MV-4-11 (cell line): ENCODE measurements at places on chromosomes 6 and 20.

GRCh38 chr6:40710626-40711330 lies 123.6 kb upstream of the LRFN2 start:
- DNase-seq = no peak

DNA sequence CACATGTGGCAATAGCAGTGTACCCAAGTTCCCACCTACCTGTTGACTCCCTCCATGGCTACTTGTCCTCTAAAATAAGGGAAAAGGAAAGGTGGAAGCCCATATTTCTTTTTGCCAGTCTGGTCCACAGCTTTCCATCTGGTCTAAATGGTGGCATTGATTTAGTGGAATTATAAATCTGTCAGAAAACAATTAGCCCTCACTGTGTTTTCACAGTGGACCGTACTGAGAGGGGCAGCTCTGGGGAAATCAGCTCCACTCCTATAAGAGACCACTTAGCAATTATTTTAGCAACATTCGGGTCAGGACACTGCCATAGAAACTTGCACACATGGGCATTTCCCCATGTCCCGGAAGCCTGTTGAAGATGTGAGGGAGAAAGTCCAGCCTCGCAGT lies 653.4 kb upstream of the MARCKS start:
- no peak for DNase-seq

- no peak for DNase-seq
Observed at GRCh38 chr6:52420668-52421358, 671 bp downstream of the EFHC1 start.

DNA sequence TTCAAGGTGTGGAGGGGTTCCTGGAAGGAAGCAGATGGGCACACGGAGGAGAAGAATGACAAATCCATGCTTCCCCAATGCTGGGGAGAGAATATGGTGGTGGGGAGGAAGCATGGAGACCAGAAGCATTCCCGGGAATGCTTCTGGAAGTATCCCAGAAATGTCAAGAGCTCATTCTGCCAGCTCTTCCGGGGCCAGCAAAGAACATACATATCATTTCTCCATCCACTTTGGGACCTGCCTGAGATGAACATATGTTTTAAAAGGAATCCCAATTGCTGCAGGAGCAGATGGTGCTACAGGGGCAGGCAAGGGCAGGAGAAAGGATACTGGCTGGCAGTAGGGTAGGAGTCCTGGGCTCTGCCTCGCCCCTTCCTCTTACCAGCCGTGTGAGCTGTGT lies 37.9 kb upstream of the CCDC167 start:
- DNase-seq = no peak

DNA sequence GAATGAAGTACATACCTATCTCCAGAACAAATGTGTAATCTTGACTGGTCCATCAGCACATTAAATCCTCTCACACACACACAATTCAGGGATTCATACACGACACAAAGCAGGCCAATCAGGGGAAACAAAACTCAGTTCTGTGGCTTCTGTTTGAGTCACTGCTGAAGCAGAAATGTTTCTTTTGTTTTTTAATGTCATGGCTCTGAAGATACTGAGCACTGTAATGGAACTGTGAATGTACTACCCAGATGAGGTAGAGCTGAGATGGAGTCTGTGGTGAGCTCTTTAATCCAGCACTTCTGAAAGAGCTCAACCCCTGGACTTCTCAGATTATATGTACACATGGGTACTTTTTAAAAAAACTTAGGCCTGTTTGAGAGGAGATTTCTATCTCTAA lies 116.4 kb downstream of the THEMIS start:
- no peak for DNase-seq

GRCh38 chr6:156449128-156449527 lies 328.1 kb upstream of the ARID1B start:
- no peak for DNase-seq

DNA sequence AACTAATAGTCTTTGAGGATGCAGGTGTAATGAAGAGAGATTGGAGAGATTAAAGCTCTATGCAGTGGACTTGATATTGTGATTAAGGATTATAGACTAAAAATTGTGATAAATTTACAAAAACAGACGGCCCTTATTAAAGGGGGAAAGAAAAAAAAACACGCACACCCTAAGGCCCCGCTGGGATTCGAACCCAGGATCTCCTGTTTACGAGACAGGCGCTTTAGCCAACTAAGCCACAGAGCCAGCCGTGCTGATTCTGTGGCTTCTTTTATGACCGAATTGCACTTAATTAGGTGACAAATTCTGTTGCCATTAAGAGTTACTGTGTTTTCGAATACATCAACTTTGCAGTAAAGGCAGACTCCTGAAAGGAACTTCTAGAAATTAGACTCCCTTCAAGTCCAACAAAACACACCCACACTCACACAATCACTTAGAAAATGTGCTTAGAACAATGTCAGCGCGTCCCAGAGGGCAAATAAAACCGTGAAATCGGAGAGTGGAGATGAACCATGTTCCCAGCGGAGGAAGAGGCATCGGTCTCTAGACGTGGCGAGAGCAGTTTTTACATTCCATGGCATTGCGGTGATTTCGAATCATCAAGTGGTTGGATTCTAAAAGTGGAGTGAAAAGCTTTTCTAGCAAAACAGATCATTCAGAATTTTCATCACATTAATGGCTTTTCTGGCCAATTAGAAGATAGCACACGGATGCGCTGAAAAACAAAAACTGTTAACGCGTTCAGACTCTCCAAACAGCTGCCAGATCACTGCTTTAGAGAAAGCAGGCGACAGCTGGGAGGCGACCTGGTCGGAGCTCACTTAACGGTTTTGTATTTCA lies 122.6 kb downstream of the GPX5 start:
- DNase-seq = peak; percentile 71

DNA sequence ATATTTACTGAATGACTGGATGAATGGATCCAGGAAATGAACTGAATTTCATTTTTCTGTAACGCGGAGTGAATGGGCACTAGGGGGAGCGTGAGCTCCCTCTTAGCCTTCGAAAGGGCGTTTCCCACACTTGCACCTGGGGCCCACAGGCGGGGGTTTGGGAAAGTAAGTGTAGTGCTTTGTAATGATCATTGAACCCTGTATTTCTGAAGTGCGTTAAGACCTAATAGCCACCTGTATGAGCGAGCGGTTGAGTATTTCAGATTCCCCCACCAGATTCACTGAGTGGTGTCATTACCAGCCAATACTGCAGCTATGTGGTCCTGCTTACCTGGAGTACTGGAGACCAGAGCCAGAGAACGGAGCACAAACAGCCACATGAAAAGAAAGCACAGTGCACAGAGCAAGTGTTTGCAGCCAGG lies 10.5 kb downstream of the SYTL3 start:
- DNase-seq = peak; percentile 22

- DNase-seq = no peak
Observed at GRCh38 chr6:157498817-157499216, 117.8 kb downstream of the ZDHHC14 start.

- no peak for DNase-seq
Observed at GRCh38 chr20:49831022-49831769, 18.6 kb downstream of the SLC9A8 start.

DNA sequence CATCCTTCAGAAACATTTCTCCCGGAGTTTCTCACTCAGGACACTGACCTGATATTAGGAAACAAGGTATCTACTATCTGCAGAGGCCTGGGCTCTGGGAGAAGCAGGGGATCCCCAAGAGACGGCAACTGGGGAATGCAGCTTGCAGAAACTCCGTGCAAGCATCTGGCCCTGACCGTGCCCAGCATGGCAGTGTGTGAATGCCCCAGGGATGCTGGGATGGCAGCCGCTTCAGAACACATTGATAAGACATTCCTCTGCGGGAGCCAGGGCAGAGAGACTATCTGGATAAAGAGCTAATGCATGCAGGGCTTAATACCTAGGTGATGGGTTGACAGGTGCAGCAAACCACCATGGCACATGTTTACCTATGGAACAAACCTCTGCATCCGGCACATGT lies 55.4 kb downstream of the NFATC2 start:
- no peak for DNase-seq

GRCh38 chr20:59933849-59934585 lies 580 bp upstream of the SYCP2 start:
- DNase-seq = no peak

- DNase-seq = no peak
Observed at GRCh38 chr20:15188415-15188814, 851.0 kb upstream of the FLRT3 start.

DNA sequence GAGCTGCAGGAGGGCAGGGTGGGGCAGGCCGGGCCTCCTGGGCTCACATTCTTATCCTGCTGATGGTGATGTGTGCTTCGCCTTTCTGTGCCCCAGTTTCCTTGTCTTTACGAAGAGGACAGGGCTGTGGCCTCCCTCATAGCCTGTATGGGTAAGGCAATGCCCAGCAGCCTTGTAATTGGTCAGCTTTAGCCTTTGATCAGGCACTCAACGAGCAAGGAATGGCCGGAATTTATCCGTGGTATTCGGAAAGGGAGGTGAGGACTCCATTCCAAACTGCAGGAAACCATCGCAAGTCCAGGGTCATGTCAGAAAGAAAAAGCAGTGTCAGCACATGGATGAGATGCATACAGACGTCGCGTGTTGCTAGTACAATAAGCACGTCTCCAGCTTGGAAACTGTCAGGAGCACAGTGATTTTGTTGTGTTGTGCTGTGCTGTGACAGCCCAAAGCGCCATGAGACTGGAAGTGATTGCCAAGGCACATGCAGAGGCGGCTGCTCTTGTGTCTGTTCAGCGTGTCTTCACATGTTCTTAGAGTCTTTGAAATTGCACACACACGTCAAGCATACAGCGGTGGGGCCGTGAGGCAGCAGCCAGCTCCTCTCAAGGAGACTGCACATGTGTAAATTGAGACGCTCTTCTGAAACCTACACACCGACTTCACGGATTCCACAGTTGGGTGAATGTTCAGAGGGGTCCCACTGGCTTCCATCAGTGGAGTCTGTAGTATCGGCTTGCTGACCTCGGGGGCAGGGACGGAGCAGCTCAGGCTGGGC lies 6.2 kb downstream of the SS18L1 start:
- no peak for DNase-seq

DNA sequence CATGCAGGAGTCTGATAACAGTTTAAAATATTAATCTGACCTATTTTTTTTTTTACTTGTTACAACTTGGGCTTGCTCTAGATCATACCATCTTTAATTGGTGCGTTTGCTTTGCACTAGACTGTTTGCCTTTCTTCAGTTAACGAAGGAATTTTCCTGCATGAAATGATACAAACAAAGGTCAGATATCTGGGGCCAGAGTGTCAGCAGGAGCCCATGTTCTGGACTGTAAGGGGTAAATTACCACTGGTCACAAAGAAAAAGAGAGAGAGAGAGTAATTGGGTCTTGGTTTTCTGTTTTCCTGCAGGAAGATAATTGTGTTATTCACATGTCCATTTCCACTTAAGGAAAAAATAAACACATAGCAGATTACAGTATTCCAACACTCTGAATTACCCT lies 399.4 kb upstream of the MARCKS start:
- DNase-seq = no peak

DNA sequence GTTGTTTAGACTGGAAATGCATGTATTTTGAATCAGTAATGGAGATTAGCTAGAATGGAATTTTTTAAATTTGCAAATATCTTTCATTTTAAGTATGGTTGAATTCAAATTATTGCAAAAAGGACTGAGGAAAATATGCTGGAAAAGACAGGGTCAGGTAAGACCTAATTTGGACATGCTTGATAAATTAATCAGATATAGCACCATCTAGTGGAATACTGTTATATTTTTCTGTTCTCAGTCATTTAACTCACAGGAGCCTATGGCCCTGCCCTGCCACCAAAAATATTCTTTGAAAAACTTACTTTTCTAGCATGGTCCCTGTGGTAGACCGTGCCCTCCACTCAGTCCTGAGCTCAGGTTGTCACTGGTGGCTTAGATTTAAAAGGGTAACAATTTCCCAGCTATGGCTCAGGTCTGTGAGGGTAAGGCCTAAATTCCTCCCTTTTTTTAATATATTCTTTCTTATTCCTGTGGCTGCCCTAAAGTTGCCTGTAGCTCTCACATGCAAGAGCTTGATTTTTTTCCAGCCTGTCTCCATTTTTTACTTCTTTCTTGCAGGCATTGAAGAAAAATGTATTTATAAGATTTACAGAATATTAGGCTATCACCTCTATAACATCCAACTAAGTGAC lies 25.3 kb upstream of the KIAA1586 start:
- DNase-seq = peak; percentile 42

- DNase-seq = no peak
Observed at GRCh38 chr20:41082306-41082705, 53.7 kb downstream of the TOP1 start.

DNA sequence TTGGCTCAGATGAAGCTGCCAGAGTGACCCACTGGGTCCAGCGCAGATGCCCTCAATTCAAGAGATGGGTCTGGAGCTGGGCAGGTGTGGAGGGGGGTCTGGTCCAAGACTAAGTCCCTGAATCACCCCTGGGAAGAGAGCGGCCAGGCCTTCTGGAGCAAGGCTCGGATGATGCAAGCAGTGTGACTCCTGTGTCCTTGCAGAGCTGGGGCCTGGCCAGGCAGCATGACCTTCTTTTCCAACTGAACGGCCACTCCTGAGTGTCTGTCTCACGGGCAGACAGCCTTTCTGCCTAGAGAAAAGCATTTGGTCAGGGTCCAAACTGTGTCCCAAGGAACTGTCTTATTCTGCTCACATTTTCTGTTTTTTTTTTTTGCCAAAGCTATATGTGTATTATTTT lies 42.6 kb upstream of the FNDC1 start:
- DNase-seq = no peak

DNA sequence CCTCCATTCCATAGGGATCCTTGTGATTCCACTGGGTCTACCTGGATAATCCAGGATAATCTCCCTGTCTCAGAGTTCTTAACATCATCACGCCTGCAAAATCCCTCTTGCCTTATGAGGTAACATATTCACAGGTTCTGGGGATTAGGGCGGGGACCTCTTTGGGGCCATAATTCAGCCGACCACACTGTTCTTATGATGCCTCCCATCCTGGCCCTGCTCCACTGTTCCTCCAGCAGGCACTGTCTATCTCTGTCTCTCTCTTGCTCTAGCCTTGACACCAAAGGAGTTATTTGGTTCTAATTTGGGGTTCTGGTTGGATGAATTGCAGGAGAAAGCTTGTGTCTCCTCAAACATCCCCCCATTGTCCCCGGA lies 168.1 kb downstream of the NFATC2 start:
- DNase-seq = no peak

DNA sequence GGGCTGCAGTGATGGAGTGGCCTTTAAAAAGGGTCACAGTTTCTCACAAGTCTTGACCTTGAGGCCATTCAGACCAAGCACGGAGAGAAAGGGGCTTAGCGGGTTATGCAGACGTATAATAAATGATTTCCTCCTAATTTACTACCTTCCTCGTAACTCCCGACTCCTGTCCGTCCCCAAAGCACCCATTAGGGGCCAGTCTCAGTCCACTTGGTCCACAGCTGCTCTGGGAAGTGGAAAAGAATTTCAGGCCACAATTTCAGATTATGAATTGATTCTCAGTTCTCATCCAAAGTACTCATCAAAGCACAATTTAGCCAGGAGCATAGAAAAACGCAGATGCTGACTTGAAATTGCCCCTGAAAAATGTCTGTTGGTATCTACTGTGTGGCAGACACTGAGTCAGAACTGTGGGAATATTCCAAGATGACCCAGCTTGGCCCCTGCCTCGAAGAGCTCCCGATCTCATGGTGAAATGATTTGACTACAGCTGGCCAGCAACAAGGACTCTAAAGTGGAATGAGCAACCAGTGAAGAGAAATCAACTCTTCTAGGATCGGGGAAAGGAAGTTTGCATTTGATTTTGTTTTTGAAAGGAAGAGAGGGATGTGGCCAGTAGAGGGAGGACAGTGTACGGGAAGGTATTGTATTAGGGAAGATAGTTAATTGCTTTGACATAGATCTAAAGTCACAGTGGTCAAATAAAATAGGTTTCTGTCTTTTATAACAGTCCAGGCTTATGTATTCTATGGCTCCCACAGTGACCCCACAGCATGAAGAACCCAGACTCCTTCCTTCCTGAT lies 15.2 kb upstream of the STK35 start:
- DNase-seq = no peak
